Panc1 (cell line): ENCODE measurements at places on chromosomes 12 and 14.

GRCh38 chr12:79055926-79056674 is 191.5 kb downstream of the SYT1 start:
- no peak for DNase-seq
- no peak overlapping the region for H3K4me3 ChIP-seq
- H3K4me1 ChIP-seq, result no peaks in the 10 kb centered on the region
- H3K27me3 ChIP-seq, result no peaks in the 10 kb centered on the region
- no peaks in the 10 kb centered on the region for H3K36me3 ChIP-seq

- no peaks in the 10 kb centered on the region for H3K4me1 ChIP-seq
- no peak for DNase-seq
- no peak overlapping the region for H3K27ac ChIP-seq
These were observed 17.2 kb downstream of the TTC9 start for GRCh38 chr14:70658899-70659298.

GRCh38 chr12:41250748-41251147 is 62.6 kb downstream of the PDZRN4 start:
- no peak for DNase-seq
- no peak overlapping the region for H3K4me3 ChIP-seq
- no peak overlapping the region for H3K27ac ChIP-seq
- no peaks in the 10 kb centered on the region for H3K4me1 ChIP-seq

DNA sequence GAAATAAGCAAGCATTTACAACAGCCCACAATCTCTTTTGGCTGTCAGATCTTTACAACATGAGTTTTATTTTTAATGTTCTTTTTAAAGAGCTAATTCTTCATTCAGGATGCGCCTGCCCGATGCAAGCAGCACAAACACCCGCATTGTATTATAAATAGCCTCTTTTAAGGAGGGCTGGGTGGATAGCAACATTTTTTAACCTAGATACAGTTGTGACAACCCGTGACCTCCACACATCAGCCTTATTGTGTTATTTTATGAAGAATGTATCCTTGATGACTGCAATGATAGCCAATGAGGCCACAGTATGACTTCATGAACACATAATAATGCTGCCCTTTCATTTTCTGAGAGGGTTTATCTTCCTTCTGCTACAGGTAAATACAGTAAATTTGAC is 173.7 kb downstream of the FOXN3 start:
- DNase-seq, result no peak
- no peaks in the 10 kb centered on the region for H3K27me3 ChIP-seq
- H3K4me3 ChIP-seq, result no peak overlapping the region
- H3K27ac ChIP-seq, result no peak overlapping the region
- no peaks in the 10 kb centered on the region for H3K36me3 ChIP-seq

DNA sequence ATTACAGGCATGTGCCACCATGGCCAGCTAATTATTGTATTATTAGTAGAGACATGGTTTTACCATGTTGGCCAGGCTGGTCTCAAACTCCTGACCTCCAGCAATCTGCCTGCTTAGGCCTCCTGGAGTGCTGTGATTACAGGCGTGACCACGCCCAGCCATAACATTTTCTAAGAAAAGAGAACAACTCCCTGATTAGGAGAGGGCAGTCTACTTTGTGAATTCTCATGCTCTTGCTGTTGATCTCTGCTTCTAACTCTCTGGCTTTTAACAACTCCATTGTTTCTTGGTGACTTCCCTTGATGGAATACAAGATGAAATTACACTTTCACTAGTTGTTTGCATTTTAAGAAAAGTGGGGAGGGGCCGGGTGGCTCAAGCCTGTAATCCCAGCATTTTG is 33.6 kb downstream of the SSH1 start:
- peaks cover 55% of the 10 kb centered on the region for H3K4me1 ChIP-seq
- H3K36me3 ChIP-seq, result peaks cover 2% of the 10 kb centered on the region; the same call in 1 of the 2 replicates
- H3K27me3 ChIP-seq, result no peaks in the 10 kb centered on the region
- no peak for DNase-seq
- peak overlapping the region; percentile 96; the same call in 1 of the 2 replicates for H3K27ac ChIP-seq

DNA sequence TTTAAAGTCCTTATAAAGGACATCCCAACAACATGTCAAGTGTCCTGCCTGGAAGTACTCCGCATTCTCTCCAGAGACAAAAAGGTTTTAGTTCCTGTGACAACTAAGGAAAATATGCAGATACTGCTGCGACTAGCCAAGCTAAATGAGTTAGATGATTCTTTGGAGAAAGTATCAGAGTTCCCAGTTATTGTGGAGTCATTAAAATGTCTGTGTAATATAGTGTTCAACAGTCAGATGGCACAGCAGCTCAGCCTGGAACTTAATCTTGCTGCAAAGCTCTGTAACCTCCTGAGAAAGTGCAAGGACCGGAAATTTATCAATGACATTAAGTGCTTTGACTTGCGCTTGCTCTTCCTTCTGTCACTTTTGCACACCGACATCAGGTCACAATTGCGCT is 40.2 kb downstream of the RIC8B start:
- no peaks in the 10 kb centered on the region for H3K4me1 ChIP-seq
- no peaks in the 10 kb centered on the region for H3K27me3 ChIP-seq
- peaks cover 6% of the 10 kb centered on the region for H3K36me3 ChIP-seq
- H3K4me3 ChIP-seq, result no peak overlapping the region

GRCh38 chr12:113757221-113758002 is 208.7 kb downstream of the RBM19 start:
- H3K36me3 ChIP-seq, result no peaks in the 10 kb centered on the region
- no peaks in the 10 kb centered on the region for H3K4me1 ChIP-seq
- H3K27me3 ChIP-seq, result no peaks in the 10 kb centered on the region; the same call in 1 of the 2 replicates
- H3K27ac ChIP-seq, result no peak overlapping the region
- DNase-seq, result no peak

DNA sequence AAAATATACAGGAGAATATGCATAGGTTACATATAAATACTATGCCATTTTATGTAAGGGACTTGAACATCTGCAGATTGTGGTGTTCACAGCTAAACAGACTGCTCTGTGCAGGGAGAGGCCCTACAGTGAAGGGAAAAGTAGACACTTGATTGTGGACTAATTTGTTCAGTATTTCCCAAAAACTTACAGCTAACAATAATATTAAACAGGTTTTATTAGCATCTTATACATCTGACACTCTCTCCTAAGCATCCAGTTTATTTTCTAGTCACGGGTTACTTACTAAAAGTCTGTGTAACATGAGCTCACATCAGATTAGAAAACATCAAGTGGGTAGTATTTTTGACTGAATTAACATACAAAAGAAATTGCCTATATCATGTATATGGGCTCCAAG is 53.3 kb upstream of the OR5AU1 start:
- no peak overlapping the region for H3K4me3 ChIP-seq
- no peaks in the 10 kb centered on the region for H3K27me3 ChIP-seq

DNA sequence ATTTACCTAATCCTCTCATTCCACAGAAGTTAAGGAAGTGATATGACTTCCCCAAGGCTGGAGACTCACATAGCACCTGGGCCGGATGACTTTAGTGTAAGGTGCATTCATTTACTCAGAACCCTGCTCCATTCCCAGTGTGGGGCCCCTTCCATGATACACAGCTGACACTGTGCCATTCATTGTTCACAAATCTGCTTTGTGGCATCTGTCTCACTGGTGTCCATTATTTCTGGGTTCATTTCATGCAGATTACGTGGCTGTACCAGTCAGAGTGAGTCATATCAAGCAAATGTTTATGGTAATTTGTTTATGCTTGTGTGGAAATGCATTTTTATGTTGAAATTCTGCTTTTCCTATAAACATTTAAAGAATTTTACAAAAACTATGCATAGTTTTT is 5.2 kb downstream of the ANO4 start:
- H3K4me1 ChIP-seq, result no peaks in the 10 kb centered on the region; the same call in 1 of the 2 replicates
- no peak overlapping the region for H3K4me3 ChIP-seq
- no peak overlapping the region for H3K27ac ChIP-seq
- DNase-seq, result no peak
- peaks cover 12% of the 10 kb centered on the region for H3K27me3 ChIP-seq

DNA sequence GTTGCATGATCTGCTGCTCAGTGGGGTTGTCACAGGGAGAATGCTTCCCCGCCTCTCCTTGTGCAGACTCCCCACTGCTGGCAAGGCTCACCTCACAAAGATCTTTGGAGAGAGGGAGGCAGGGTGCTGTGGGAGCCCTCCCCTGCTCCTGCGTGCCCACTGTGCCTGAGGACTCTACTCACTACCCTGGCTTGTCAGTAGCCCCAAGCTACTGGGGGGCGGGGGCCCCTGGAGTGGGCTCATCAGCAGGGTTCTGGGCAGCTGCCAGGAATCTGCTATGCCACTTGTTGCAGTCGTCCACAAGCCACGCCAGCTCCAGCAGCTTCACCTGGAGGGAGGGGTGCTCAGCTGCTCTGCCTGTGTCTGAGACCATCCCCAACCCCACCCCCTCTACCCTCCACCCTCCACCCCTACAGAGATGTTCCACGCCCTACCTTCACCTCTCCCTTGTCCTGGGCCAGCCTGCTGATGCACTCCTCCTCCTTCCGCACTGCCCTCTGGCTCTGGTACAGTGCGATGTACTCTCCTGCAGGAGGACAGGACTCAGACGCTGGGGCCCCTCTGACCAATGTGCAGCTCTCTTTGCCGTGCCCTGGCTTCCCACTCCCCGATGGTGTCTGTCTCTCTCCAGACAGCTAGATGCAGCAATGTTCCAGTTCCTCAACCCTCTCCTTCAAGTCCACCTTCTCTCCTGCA is 14.2 kb upstream of the BLTP3B start:
- no peak overlapping the region for H3K27ac ChIP-seq
- H3K4me1 ChIP-seq, result no peaks in the 10 kb centered on the region
- H3K4me3 ChIP-seq, result no peak overlapping the region

DNA sequence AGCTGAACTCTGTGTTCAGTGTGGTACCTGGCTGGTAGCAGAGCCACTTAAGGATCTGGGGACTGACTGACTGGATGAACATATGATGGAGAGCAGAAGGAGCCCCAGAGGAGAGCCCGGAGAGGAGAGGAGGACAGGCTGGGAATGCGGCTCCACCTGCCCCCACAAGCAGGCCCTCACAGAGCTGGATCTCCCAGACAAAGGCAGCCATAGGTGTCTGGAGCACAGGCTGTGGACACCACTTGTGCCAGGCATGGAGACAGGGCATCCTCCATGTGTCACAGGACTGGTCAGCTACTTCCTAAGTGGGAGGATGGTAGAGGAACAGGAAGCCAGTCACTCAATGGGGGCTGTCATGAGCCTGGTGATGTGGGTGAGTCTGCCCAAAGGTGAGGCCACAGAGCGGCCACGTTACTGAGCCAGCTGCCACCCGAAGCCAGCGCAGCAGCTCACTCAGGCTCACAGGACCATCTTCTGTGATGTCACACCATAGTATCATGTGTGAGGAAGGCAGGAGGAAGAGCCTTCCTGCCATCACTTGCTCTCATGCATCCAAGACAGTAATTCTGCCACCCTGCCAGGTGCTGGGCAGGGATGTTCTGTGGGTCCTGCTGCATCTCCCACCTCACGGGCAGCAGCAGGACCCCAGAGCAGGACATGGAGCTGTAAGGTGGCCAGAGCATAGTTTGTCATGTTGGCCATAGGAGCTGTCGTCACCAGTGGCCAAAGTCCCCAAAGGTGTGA is 72.1 kb downstream of the PRIMA1 start:
- no peak for DNase-seq
- no peak overlapping the region for H3K27ac ChIP-seq
- H3K4me1 ChIP-seq, result no peaks in the 10 kb centered on the region
- H3K4me3 ChIP-seq, result no peak overlapping the region
- no peaks in the 10 kb centered on the region for H3K27me3 ChIP-seq
- H3K36me3 ChIP-seq, result no peaks in the 10 kb centered on the region
